ENCODE measurements at places on chromosomes 12 and 14.

GRCh38 chr12:31215518-31216232 is 110.3 kb downstream of the SINHCAF start:
- no peak for DNase-seq

DNA sequence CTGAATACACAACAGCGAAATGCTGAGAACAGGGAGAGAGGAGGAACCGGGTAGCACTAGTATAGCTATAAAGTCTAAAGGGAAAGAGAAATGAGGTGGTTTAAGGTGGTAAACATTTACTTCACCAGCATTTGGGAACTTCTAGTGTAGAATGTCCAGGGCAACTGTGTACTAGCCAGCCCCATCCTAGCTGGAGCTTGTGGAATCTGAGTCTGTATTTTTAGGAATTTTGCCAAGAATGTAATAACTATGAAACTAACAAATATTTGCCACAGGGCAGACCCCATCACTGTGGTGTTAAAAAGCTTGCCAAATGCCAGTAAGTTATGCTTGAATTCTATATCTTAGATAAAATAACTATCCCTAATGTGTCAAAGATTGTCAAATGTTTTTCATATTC is 398.9 kb upstream of the MIS18BP1 start:
- peak; percentile 72 for DNase-seq

DNA sequence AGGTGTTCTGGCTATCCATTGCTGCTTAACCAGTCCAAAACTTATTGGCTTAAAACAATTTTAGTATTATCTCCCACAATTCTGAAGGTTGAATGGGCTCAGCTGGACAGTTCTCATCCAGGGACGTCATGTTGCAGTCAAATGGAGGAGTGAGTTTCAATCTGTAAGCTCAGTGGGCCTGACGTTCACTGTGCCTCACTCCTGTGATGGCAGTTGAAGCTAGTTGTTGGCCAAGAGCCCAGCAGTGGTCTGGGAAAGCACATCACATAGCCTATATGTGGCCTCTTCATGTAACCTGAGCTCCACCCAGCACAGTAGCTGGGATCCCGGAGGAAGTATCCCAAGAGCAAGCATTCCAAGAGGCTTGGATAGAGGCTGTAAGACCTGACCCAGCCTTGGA is 40.6 kb upstream of the CDKN3 start:
- DNase-seq: peak; percentile 90

GRCh38 chr12:1740161-1740948 is 49.5 kb downstream of the ADIPOR2 start:
- no peak for DNase-seq

GRCh38 chr14:102969060-102969791 is 46.8 kb downstream of the AMN start:
- DNase-seq: no peak

- no peak for DNase-seq
Measured at GRCh38 chr14:36718216-36718615, 56.6 kb downstream of the PAX9 start.

DNA sequence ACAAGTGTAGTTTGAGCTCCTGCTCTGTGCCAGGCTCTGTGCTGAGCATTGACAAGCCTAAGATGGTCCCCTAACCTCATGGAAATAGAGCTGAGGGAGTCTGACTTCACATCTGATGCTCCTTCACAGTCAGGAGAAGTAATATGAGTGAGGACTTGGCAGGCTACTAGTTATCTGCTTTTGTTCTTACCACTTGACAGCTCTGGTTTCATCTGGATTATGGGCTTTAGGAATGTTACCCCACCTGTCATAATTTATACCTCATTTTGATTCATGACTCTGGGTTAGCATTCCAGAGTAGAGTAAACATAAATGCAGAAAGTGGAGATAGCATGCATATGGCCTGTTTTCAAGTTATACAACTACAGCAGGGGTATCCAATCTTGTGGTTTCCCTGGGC is 40.5 kb downstream of the ATP6V1D start:
- DNase-seq: peak; percentile 15

DNA sequence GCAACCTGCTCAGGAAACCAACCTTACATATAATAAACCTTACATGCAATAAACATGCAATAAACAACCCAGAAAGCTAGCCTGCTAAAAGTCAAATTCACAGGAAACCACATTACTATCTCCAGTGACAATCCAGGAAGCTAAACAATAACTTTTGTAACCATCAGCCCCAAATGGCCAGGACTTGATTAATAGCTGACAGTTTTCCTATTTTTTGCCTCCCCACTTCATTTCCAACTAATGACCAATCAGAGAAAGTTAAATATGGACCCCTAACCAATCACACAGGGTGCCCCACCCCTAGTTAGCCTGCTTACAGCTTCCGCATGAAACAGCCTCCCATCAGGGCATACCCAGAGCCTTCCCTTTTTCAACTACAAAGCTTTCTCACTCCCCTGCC is 152.2 kb upstream of the LMNTD1 start:
- DNase-seq: no peak

- DNase-seq: no peak
Measured at GRCh38 chr12:94426049-94426448, 33.6 kb downstream of the CEP83 start.

DNA sequence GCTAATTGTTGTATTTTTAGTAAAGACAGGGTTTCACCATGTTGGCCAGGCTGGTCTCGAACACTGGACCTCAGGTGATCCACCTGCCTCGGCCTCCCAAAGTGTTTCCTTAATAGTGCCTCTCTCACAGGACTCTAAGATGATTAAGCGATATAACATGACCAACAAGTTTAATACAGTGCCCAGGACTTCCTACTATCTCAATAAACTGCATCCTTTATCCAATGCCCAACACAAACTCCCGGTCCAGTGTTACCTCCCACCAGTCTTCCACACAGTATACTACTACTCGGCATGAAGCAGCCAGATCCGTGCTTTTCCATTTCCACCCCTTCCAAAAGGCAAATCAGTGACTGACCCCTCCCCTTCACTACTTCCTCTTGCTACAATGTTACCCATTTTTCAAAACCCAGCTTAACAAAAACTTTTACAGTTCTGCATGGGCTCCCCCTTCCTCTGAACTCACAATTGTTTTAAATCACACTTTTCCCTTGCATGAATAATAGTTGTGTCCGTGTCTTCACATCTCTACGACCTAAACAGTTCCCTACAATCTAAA is 900 bp downstream of the NOP2 start:
- DNase-seq: no peak

GRCh38 chr12:106134294-106134949 is 4.3 kb downstream of the NUAK1 start:
- DNase-seq: no peak

DNA sequence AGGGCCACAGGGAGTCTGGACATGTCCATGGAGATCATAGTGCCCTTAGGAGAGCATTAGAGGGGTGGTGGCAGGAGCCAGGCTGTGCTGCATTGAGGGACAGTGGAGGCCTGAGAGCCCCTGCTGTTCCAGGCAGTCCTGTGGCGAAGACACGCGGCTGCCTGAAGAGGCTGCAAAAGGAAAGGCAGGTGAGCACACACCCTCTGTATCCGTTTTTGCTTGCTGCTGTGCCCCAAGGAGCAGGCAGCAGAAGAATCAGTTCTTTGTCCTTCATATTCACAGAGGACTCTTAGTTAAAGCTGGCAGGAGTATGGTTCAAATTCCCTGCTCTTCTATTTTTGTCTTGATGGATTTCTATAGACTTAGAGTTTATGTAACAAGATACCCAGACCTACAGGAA is 4.5 kb downstream of the SLC35E3 start:
- no peak for DNase-seq

DNA sequence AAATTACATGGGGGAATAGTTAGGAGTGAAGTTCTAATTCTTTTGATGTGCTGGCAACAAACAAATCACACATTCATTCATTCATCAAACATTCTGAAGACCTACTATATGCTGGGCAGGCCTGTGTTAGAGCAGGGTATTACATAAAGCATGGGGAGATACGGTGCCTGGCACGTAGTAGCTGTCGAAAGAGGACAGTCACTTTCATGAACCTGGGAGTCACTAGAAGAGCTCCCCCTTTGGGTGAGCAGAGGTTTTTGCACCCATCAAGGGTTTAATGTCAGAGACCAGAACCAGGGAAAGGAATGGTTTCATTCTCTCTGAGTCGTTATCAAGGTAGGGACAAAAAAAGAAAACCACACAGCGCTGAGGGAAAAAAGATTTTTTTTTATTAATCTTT is 10.0 kb downstream of the LHX5 start:
- peak; percentile 45 for DNase-seq

Data from EL (cell line).